Fibroblast of skin of abdomen (primary cell): ENCODE measurements at places on chromosomes 1 and 21.

GRCh38 chr1:85387781-85388180 lies 77.2 kb downstream of the DDAH1 start:
- no peak for DNase-seq

DNA sequence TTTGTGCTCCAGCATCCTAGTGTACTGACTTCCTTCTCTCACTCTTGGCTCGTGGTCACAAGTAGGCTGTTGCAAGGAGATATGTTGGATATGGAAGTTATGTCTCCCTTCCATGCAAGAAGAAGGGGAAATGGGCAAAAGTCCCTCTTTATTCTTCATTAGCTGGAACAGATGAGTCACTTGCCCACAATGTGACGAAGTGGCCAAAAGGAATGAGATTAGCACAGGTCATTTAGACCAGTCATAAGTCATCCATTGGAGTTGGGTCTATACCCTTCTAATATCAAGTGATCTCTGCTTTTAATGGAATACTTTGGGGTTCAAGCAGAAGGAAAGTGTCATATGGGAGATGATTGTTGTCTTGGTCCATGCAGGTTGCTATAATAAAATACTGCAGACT lies 91.2 kb upstream of the NGF start:
- peak; percentile 86 for DNase-seq

GRCh38 chr1:53420341-53420740 lies 38.9 kb upstream of the DMRTB1 start:
- DNase-seq: peak; percentile 54

GRCh38 chr1:109198043-109198695 lies 15.5 kb upstream of the SARS1 start:
- peak; percentile 79 for DNase-seq

DNA sequence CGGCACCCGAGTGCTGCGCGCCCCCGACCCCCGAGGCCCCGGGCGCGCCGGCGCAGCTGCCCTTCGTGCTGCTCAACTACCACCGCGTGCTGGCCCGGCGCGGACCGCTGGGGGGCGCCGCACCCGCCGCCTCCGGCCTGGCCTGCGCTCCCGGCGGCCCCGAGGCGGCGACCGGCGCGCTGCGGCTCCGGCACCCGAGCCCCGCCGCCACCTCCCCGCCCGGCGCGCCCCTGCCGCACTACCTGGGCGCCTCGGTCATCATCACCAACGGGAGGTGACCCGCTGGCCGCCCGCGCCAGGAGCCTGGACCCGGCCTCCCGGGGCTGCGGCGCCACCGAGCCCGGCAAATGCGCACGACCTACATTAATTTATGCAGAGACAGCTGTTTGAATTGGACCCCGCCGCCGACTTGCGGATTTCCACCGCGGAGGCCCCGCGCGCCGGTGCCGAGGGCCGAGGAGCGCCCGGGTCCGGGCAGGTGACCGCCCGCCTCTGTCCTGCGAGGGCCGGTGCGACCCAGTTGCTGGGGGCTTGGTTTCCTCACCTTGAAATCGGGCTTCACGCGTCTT lies 49.0 kb downstream of the SIM2 start:
- peak; percentile 48 for DNase-seq

DNA sequence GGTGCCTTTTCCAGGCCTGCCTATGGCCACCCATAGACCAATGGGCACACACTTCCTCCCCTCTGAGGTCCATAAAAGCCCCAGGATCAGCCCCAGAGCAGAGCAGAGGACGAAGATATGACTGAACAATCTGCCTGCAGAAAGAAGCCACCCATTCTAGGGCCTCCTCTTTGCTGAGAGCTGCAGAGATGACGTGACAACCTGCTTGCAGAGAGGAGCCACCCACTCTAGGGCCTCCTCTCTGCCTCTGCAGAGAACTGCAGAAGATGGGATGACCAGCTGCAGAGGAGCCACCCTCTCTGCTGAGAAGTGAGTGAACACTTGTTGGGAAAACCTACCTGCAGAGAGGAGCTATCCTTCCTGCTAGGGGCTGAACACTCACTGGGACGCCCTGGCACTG lies 79.7 kb downstream of the SCMH1 start:
- no peak for DNase-seq

- DNase-seq: no peak
These were observed 2.8 kb upstream of the GPR137B start for GRCh38 chr1:236139495-236139894.

- peak; percentile 81 for DNase-seq
These were observed 757 bp upstream of the NRIP1 start for GRCh38 chr21:15065392-15066122.

DNA sequence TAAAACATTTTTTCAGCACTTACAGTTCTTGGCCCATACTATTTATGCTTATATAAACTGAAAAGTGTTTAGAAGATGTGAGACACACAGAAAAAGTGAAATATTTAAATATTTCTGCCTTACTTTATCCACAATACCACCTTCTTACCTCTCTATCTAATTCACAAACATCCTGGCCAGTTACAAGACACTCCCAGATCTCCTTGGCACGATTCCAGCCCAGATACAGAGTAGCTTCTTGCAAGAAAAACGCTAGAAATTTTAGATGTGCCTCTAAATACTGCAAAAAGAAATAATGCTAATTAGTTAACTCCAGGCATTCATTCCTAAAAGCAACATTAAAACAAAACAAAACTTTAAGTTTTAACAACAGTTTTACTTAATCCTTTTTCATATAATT lies 68.4 kb downstream of the USP24 start:
- DNase-seq: no peak

DNA sequence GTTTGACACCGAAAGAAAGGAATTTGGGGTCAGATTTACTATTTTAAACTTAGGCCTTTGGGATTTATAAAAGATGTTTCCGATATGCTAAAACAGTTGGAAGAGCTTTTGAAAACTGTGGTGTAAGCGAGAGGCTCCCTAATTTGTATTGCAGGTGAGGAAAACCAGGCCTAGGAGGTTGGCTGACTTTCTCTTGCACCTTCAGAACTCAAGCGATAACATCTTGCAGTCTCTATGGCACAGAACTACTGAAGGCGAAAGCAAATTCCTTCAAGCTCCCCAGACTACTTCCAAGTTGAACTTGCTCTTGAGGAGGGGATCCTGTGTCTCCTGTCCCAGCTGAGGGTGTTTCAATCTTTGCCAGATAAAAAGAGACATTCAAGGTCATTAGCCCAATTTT lies 685.7 kb downstream of the ADGRL2 start:
- DNase-seq: no peak

- DNase-seq: no peak
These were observed 198.3 kb upstream of the RNPC3 start for GRCh38 chr1:103327054-103327719.

DNA sequence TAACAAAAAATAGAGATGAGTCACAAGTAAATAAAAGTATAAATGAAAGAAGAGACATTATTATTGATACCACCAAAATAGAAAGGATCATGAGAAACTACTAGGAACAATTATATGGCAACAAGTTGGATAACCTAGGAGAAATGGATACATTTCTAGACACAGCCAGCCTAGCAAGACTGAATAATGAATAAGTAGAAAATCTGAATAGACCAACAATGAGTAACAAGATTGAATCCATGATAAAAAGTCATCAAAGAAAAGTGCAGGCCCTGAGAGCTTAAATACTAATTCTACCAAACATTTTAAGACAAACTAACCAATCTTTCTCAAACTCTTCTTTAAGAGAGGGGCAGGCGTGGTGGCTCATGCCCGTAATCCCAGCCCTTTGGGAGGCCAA lies 538.6 kb upstream of the PBX1 start:
- no peak for DNase-seq

DNA sequence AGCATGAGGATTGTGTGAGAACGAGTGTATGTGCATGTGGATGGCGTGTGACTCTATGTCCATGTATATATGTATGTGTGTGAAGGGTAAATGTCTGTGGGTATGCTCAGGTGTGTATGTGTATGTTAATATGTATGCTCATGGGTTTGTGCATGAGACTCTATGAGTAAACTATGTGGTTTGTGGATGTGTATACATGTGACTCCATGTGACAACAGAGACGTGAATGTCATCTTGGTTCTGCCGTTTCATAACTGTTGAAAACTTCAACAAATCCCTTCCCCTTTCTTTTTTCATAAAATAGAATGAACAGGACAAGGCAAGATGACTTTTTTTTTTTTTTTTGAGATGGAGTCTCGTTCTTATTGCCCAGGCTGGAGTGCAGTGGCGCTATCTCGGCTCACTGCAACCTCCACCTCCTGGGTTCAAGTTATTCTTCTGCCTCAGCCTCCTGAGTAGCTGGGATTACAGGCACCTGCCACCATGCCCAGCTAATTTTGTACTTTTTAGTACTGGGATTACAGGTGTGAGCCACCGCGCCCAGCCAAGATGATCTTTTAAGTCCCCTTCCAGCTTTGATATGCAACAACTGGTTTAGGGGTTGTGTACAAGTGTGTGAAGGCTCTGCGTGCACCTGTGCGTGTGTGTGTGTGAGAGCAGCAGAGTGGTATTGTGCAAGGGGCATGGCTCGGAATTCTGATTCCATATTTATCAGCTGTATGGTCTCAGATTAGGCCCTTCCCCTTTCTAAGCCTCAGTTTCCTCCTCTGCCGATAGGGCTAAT lies 106.3 kb downstream of the EBNA1BP2 start:
- DNase-seq: no peak
